ENCODE measurements at places on chromosomes 3 and 15.
A peak's percentile ranks its signal among the peaks of the same experiment; 100 is the strongest.

GRCh38 chr3:167228135-167228534 lies 152.0 kb downstream of the ZBBX start:
- no peak for DNase-seq

- DNase-seq: no peak
Observed at GRCh38 chr3:149654188-149654601, 3.6 kb downstream of the WWTR1 start.

- no peak for DNase-seq
Observed at GRCh38 chr15:90481023-90481422, 48.7 kb upstream of the CRTC3 start.

GRCh38 chr15:48825075-48825474 lies 14.2 kb upstream of the CEP152 start:
- DNase-seq: no peak

DNA sequence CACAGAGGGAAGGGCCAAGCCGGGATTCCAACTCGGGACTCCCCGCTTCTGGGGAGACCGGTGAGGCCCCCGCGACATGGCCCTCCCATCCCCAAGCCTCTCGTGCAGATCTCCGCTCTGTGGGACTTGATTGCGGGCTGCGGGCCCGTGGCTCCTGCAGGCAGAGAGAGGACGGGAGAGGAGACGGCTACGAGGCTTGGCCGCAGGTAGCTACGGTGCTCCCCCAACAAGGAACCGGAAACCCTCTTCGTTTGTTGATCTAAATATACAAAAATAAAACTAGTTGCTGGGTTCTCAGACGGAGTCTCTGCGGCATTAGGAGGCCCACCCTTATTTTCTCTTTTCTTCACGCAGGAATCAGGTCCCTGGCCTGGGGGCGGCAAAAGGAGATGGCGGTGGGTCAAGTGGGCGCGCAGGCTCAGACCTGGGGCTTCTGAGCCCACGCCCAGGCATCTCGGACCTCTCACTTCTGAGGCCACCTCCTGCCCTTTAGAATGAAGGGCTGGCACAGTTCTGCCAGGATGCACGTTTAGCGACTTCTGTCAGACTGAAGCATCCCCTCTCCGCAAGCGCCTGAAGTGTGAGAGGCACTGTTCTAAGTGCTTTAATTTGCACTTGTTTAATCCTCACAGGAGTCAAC lies 10.9 kb downstream of the GNB5 start:
- DNase-seq: no peak

DNA sequence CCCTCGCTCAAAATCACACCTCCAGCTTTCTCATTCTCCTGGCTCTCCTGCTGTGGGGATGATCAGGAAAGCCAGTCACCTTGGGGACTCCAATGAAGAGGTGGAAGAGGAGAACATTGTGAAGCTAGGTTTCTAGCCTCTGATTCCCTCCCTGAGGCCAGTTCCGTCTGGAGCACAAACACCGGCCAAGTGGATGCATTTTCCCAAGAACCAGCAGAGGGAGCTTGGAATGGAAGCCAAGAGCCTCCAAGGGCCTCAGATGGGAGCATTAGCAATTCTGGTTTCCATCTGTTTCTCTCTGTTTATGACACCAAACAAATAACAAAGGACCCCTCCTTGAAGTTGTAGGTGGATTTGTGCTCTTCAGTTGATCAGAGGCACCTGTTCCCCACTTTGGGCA lies 40.6 kb upstream of the NMNAT3 start:
- no peak for DNase-seq

DNA sequence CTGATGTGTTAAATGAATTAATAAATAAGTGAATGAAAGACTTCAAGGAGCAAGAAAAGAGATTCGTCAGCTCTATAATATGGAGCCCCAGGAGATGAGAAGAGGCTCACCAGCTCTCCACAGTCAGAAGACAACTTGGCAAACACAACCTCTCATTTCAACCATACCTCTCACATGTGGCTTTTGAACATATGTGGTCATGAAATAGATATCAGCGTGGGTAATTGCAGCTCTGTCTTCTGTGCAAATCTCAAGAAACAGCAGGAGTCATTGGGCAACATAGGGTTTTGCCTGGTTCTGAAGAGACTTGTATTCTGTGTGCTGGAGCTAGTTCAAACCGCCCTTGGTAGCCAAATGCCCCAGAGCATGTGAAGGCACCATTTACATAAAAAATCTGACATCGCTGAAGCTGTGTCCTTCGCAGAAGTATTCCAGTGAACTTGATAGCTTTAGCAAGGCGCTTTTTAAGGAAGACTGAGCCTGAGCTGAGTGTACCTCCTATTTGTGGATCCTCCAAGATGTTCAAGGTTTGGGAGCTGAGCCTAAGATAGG lies 8.4 kb downstream of the CX3CR1 start:
- DNase-seq: no peak

- no peak for DNase-seq
Observed at GRCh38 chr15:25892126-25892525, 29.0 kb upstream of the ATP10A start.

GRCh38 chr3:121630355-121630754 lies 30.3 kb downstream of the HCLS1 start:
- no peak for DNase-seq

- no peak for DNase-seq
Observed at GRCh38 chr3:108970561-108970960, 16.9 kb upstream of the GUCA1C start.

DNA sequence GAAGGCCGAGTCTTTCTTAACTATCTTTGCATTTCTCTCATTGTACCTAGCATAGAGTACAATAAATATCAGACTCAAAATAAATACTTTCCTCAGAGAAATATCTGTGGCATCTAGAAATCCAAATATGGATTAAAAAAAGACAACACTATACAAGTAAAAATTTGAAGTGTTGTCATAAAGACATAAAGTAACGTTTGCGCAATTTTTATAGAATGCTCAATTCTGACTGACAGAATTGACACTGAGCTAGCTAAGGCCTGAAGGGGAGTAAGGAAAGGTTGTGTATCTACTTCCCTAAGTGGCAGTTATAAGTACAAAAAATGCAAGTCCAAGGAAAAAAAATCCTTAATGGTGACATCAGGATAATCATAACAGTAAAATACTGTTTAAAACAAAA lies 1.1 kb downstream of the SEC11A start:
- no peak for DNase-seq

GRCh38 chr3:69671082-69671952 lies 67.9 kb upstream of the MITF start:
- no peak for DNase-seq

DNA sequence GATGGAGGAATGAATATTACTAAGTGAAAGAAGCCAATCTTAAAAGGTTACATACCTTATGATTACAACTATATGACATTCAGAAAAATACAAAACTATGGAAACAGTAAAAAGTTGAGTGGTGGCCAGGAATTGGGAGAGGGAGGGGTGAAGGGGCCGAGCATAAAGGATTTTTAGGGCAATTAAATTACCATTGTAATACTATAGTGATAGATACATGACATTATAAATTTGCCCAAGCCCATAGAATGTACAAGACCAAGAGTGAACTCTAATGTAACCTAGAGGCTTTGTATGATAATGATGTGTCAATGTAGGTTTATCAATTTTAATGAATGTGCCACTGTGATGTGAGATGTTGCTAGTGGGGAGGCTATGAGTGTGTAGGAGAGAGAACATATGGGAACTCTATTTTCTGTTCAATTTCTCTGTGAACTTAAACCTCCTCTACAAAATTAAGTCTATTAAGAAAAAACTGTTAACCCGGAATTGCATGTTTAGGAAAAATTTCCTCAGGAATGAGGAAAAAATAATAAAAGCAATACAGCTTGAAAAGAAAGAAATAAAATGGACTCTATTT lies 541.9 kb upstream of the UBE2E2 start:
- no peak for DNase-seq

DNA sequence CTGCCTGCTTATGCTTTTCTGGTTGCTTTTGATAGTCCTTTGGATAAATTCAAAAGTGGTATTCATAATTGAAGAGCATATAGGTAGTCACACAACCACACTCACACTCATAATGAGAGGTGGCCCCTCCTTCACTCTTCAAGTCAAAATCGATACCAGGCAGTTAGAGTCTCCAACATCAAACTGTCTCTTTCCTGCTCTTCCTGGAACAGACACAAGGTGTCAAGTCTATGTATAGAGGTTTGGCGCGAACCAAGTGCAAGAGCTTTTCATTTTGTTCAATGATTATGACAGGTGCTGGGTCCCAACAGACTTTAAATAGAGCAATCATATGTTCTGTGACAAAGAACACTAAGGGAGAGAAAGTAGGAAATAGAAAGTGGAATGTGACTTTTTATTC lies 29.9 kb upstream of the RGMA start:
- DNase-seq: no peak

DNA sequence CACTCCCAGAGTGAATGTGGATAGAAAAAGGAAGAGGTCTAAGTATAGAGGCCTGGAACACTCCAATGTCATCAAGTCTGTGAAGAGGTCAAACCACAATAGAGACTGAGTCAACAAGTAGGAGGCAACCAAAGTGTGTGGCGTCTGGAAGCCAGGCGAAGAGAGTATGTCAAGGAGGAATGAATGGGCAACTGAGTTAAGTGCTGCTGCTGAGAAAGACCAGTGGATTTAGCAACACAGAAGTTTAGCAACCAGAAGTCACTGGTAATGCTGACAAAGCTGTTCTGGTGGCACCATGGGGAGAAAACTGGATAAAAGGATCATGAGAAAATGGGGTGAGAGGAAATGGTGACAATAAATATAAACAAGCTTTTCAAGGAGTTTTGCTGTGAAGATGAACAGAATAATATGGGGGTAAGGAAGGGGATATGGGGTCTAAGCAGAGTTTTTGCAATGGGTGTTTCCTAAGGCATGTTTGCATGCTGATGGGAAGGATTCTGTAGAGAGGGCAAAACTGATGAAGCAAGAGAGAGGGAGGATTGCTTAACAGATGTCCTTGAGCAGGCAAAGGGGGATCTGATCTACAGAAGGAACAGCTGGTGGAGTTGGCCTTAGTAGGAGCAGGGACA lies 38.4 kb downstream of the PCOLCE2 start:
- DNase-seq: no peak

GRCh38 chr3:190265796-190266195 lies 56.5 kb downstream of the CLDN1 start:
- peak; percentile 46 for DNase-seq

- DNase-seq: no peak
Observed at GRCh38 chr3:94226078-94226477, 163.2 kb downstream of the NSUN3 start.

GRCh38 chr3:195757438-195757770 lies 36.6 kb downstream of the MUC20 start:
- DNase-seq: no peak

DNA sequence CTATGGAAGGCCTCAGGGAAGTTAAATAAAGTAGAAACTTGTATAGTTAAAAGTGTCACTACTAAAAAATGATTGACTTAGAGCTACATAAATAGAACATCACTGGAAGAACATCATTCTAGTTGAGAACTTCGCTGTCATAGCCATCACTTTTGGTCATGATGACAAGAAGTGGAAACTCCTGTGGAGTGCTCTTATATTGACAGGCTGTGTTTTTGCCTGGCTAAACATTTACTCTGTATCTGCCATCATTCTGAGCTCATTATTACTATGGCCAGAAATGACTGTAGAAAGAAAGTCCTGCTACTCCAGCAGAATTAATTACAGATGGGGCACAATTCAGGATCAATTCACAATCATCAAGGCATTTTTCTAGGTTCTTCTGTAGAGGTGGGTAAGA lies 165.1 kb upstream of the GOLIM4 start:
- DNase-seq: no peak

DNA sequence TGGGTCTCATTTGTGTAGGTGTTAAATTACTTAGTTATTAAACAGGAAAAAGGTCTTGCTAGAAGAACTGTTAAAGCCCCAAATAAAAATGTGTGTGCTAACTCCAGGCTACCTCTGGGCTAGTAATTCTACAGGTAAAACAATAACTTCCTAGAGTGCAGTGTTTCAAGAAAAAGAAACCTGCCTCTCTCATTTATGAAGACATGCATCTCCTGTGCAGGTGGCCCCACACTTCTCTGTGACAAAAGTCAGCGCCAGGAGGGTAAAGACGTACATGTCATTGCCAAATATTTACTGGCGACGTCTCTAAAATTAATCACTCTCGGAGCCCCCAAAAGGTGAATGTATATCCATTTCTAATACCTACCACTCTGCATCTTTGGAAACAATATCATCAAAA lies 131.7 kb downstream of the FOXP1 start:
- DNase-seq: no peak

GRCh38 chr3:186067360-186068242 lies 41.3 kb downstream of the ETV5 start:
- DNase-seq: no peak

GRCh38 chr3:47512416-47513124 lies 942 bp downstream of the ELP6 start:
- peak; percentile 22 for DNase-seq

Data from tibial nerve (tissue), 4 donors.